ENCODE measurements at places on chromosomes 2 and 18. TPM values are rescaled to one million over a fixed set of nuclear protein-coding genes. Genes with fewer than 3 reads are reported as not detected.

OTOS gene
- 0.31 TPM for polyA plus RNA-seq

GRHL1 gene
- polyA plus RNA-seq = 5.0 TPM

ARHGAP15 gene
- polyA plus RNA-seq = 6.4 TPM

TUBB8B gene
- 0.51 TPM for polyA plus RNA-seq

TRIM43 gene
- 0.27 TPM for polyA plus RNA-seq

CYP26B1 gene
- 16.0 TPM for polyA plus RNA-seq

Data from right renal pelvis (tissue), 4 donors.